ENCODE measurements at places on chromosomes 16 and 17.

DNA sequence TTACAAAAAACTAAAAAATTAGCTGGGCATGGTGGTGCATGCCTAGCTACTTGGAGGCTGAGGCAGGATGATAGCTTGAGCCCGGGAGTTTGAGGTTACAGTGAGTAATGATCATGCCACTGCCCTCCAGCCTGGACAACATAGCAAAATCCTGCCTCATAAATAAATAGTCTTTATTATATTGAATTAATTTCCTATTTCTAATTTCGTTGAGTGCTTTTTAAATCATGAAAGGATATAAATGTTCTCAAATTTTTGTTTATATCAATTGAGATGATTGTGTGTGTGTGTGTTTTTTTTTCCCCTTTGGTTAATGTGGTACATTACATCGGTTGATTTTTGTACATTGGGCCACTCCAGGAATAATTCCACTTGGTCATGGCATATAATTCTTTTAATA lies 32.0 kb upstream of the AQP8 start:
- DNase-seq: peak; percentile 6

- no peak for DNase-seq
These were observed 45.2 kb upstream of the CHMP6 start for GRCh38 chr17:80946449-80946848.

GRCh38 chr17:75182319-75182568 lies 515 bp downstream of the SUMO2 start:
- no peak for DNase-seq

DNA sequence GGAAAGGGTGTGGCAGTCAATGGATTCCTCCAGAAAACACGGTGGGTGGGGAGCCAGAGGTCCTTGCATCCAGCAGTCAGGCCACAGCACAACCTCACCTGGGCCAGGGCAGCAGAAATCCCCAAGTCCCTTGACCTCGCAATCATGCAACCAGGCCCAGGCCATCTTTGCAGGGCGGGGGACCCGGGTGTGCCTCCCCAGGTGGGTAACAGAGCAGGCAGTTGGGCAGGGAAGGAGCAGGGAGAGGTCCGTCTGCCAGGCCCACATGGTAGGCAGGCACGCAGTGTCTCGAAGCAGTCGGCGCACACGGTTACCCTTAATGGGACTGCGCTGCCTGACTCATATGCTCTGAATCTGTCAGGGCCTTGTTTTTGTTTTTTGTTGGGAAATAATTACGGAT lies 153.0 kb downstream of the RBFOX3 start:
- no peak for DNase-seq

- DNase-seq: peak; percentile 82
These were observed 338.7 kb downstream of the GRIN2A start for GRCh38 chr16:9843424-9844018.

- no peak for DNase-seq
These were observed 7.4 kb downstream of the PRKCB start for GRCh38 chr16:23843143-23843542.

Data from EH (cell line).